ENCODE measurements at places on chromosomes 13 and 19.

GRCh38 chr19:18340990-18341868 lies 831 bp downstream of the PGPEP1 start:
- DNase-seq: peak; percentile 49

- DNase-seq: no peak
These were observed 7.5 kb upstream of the TPM4 start for GRCh38 chr19:16068696-16069259.

DNA sequence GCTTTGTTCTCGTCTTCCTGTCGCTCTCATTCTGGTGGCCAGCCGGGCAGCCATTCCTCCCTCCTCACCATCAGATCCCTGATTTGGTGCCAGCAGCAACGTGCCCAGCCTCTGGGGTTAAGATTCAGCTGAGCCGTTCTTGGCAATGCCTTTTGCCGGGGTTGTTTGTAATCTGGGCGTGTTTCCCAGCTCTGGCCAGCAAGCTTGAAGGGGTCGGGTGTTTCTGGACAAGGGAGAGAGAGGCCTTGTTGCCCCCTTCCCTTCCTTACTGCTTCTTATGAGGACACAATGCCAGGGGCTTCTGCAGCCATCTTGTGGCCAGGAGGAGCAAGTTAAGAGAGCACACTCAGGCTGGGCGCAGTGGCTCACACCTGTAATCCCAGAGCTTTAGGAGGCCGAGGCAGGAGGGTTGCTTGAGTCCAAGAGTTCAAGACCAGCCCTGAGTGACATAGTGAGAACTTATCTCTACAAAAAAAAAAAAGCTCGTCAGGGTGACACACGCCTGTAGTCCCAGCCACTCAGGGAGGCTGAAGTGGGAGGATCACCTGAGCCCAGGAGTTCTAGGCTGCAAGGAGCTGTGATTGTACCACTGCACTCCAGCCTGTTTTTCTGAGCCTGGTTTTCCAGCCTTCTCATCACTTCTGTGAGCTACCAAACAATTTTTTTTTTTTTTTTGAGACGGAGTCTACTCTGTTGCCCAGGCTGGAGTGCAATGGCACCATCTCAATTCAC lies 10.7 kb upstream of the CRTC1 start:
- DNase-seq: no peak

DNA sequence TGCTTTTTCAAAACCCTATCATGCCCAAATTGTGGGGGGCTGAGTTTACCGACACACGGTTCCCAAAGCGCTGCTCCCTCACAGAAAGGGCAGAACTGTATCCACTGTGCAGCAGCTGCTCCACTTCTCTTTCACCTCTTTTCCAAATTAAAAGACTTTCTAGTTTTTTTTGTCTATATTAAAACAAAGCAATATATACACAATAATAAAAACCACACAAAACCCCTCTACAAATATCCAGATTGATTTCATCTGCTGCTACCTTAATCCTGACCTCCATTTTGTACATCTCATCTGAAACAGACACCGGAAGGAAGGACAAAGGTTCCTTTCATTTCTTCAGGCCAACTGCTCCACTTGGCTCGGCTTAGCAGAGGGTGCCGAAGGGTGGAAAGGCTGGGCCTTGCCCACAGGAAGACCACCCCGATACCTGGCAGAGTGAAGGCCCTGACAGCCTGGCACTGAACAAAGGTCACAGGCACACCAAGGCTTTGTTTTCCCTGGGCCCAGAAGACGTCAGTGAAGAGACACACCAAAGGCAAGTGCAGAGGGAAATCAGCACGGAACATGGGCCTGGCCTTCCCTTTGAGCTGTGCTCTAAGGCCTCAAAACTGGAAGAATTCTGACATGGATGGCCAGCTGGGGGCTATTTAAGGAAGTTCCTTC lies 71.6 kb downstream of the LATS2 start:
- DNase-seq: no peak

GRCh38 chr13:73158851-73159250 lies 100.0 kb downstream of the KLF5 start:
- no peak for DNase-seq
